ENCODE measurements at places on chromosomes 16 and 17.

DNA sequence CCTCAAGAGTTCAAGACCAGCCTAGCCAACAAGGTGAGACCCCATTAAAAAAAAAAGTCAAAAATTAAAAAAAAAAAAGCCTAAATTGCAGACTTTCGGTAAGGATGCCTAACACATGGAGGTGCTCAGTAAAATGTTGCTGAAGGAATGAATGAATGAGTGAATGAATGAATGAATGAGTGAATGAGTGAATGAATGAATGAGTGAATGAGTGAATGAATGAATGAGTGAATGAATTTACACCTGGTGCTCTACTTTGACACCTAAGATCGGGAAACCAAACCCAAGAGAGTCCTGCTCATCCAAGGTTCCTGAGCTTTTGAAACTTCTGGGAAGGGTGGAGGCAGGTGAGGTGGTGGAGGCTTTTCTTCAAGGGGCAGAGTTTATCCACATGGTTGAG lies 112.2 kb upstream of the LHX1 start:
- no peak for DNase-seq

DNA sequence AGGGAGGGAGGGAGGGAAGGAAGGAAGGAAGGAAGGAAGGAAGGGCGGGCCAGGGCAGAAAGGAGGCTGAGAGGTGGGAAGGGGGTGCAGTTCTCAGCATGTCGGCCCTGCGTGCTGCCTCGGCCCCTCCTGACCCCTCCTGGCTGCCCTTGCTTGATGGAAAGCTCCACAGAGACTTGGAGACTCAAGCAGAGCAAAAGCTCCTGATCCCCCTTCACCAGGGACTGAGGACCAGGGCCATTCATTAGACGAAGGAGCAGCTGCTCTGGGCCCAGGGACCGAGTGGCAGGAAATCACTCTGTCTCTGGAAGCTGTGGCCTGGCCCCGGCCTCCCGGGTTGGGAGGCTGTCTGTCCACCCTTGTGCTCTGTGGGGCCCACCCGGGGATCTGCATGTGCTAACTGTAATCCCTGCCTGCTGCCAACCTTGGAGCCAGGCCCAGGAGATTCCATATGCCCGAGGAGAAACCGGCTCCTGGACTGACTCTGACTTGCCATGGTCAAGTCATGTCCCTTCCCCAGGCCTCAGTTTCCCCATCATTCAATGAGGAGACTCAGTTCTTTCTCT lies 27.4 kb upstream of the C1QL1 start:
- DNase-seq, result no peak

DNA sequence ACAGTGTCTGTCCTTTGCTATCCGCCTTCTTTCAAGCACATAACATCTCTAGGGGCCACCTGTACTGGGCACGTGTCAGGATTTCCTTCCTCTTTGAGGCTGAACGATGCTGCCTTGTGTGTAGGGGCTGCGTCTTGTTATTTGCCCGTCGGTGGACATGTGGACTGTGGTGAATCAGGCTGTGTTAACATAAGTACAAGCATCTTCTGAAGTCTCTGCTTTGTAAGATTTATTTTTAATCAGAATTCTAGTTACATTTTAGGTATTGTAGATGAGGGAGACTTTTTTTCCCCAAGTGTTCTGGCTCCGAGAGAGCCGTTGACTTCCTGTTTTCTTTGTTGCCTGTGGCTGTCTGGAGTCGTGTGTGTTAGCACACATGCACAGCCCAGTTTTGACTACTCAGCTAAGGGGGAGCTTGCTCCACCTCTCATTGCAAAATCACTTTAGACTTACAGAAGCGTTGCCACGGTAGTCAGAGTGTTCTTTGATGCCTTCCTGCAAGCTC lies 26.1 kb downstream of the SPG7 start:
- no peak for DNase-seq

DNA sequence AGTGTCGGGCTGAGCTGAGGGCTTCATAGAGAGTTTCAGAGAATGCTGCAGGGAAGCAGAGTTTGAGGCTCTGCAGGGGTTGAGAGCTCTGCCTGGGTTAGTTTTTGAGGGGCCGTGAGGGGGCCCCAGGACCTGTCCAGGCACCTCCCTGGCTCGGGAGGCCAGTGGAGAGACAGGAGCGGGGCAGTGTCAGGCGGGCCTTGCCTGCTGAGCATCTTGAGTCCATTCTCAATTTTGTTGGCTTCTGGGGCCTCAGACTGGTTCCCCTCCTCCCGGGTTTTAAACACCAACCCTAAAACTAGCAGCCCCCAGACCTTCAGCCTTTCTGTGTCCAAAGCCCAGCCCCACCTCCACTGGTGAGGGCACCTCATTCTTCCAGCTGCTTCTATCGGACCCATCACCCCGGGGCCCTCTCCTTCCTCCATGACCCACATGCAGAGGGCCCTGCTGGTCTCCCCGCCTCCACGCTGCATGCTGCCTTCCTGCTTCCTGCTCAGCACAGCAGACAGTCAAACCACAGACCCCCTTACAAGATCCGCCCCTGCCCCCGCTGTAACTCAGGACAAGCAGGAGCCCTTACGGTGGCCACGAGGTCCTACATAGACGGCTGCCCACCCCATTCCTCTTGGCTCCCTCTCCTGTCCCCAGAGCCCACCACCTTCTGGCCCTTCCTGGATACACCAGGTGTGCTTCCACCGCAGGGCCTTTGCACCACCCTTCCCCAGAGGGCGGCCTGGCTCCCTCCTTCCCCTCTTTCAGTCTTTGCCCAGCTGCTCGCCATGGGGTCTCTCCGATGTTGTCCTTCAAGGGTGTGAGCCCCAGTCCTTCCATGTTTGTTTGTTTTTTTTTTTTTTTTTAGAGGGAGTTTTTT lies 3.8 kb downstream of the RNF213 start:
- DNase-seq, result no peak

DNA sequence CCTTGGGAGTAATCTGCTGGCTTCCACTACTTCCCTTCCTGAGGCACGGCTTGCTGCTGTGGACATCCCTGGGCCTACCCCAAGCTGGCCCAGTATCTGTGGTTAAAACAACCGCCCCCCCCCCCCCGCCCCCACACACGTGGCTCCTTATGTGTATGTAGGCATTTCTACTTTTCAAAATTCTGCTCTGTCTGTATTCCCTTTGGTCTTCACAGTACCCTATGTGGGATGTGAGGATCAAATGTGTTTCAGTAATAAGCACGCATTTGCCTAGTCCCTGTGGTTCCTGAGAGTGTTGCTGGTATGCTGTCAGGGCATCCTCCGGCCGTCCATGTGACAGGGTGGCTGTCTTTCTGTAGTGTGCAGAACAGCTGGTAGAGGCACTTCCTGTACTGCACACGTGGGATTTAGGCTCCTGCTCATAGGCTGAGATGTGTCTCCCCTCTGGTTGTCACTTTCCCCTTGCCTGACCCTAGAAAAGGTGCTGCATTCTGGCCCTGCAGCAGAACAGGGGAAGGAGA lies 2.2 kb downstream of the NT5M start:
- no peak for DNase-seq

DNA sequence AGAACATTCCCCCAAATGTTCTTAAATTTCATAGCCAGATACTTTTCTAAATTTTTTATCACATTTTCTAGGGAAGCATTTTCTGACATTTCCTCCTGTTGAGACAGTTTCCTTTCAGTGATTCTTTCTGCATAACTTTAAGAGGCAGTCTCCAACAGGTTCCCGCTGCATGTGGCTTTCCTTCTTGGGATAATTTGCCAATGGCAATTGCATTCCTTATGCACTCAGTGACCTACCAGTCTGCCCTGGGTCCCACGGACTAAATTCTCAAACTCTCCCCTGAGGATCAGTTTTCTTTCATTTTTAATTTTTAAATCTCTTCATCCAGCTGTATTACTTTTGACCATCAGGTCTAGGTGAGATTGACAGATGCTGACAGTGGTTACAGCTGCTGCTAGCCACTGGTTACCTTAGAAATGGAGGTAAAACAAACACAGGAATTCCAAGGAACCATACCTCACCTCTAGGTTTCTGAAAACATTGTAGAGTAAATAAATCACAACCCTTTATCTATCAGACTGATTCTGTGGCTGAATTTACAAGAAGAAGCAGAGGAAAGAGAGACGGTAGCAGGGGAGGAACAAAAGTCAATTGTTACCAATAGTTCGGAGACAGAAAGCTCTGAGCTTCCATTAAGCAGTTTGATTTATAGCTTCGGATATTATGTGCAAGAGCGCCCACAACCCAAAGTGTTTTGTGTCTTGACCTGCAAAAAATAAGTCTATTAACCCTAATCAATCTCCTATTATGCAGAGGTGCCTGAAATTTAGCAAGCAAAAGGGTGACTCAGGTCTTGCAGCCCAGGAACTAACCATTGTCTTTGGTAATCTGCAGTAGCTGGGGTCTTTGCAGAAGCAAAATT lies 216.0 kb downstream of the PMP22 start:
- DNase-seq, result no peak

GRCh38 chr17:82435103-82435502 lies 15.4 kb downstream of the CYBC1 start:
- no peak for DNase-seq

- no peak for DNase-seq
Observed at GRCh38 chr17:82743344-82744219, 8.2 kb downstream of the FN3K start.

DNA sequence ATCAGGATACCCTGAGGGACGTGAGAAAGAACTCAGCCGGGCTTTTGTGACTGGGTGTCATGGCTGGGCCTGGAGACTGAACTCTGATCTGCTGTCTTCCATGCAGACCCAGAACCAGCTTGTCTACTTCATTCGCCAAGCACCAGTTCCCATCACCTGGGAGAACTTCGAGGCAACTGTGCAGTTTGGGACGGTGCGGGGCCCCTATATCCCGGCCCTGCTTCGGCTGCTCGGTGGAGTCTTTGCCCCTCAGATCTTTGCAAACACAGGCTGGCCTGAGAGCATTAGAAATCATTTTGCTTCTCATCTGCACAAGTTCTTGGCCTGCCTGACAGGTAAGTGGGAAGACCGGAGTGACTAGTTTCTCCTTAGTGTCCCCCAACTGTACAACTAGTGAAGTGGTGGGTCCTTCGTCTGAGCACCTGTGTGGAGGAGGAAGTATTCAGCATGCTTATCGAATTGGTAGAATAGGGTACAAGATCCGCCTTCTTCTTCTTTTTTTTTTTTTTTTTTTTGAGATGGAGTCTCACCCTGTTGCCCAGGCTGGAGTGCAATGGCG lies 15.5 kb downstream of the DNAH2 start:
- DNase-seq, result no peak

GRCh38 chr16:57563761-57564160 lies 21.3 kb downstream of the ADGRG5 start:
- no peak for DNase-seq

GRCh38 chr16:85601730-85602401 lies 11.3 kb upstream of the GSE1 start:
- DNase-seq, result no peak

DNA sequence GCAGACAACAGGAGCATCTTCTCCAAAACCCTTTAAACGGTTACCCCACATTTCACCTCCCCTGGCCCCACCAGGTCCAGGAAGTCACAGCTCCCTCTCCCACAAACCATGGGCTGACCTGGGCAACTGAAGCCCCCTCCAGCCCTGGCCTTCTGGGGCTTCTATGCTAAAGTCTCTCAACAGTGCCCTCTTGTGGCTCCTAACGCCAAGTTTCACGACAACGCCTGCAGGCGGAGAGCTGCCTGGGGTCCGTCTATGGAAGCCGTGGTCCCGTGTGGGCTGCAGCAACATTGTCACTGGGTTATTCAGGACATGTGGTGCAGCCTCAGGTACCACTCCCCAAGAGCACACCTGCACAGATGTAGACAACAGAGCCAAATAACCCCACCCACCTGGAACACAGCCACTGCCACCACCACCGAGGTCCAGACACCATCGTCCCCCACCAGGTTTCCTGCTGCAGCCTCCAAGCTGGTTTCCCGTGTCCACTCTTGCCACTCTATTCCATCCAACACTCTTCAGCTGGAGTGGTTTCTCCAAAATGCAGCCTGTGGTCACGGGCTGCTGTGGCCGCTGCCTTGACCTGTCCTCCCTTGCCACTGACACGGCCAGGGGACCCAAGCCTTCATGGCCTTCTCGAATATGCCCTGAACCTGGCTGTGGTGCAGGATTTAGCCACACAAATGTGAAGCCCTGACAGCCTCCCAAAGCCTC lies 19.1 kb downstream of the C16orf95 start:
- DNase-seq, result no peak

GRCh38 chr16:24972608-24973220 lies 42.5 kb downstream of the ARHGAP17 start:
- DNase-seq, result no peak

DNA sequence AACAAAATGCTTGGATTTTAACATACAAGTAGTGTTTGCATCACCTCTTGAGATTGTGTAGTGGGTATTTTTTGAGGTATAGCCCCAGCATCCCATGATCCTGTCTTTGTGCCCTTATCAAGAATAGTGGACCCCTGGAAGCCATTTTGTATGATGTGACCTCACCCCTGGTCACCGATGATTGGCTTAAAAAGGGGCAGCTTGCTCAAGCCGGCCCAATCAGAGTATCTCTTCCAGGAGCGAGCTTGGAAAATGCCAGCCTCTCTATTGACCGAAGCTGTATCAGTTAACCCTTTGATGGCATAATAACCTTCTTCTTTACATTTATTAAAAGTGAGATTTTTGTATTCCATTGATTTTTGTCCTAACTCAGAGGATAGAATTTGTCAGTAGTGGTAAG lies 55.5 kb upstream of the FAM20A start:
- no peak for DNase-seq

GRCh38 chr16:2663553-2664546 lies 18.5 kb upstream of the KCTD5 start:
- DNase-seq, result no peak

- DNase-seq, result no peak
Observed at GRCh38 chr16:48617711-48618148, 7.8 kb upstream of the N4BP1 start.

DNA sequence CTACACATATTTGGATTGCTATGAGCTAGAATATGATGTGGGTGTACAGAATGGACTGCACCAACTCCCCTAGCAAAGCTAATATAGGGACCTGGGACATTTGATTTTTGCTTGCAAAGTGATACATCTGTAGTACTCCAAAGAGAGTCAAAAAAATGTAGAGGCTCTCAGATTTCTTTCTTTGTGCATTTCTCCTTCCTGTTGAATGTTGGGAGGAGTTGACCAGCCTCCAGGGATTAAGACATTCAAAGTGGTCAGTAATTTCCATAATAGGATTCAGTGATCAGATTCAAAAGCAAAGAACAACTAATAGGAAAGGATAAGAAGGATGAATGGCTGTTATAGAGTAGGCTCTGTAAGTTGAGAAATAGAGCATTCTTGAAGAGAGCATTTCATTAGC lies 934.9 kb downstream of the KCNJ2 start:
- DNase-seq, result no peak

DNA sequence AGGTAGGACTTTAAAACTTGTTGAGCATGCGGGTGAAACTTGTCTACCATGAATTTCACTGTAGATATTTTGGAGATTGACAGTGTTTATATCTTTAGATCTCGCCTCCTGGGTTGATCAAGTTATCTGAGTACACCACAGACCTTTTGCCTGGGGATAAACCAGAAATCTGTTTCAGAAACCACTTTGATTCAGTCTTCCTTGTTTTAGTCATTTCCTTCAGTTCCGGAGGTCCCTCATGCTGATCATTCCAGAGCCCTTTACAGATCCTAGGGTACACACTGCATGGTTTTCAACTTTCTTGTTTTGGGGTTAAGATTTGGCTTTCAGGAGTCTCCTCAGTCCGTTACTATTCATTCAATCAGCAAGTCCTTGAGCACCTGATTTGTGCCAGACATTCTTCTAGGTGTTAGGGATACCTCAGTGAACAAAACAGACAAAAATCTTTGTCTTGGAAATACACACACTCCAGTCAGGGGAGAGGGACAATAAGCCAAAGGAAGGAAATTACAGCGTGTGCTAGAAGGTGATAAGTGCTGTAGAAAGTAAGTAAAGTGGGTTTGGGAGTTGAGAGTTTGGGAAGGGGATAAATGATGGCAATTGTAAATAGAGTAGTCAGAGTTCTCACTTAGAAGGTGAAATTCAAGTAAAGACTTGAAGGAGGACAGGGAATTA lies 12.2 kb downstream of the NOD2 start:
- no peak for DNase-seq

- no peak for DNase-seq
Observed at GRCh38 chr16:14354561-14355351, 275.3 kb downstream of the PARN start.
